ENCODE measurements at places on chromosomes 6 and 20.

- no peak for DNase-seq
Observed at GRCh38 chr6:15894973-15895725, 232.3 kb upstream of the DTNBP1 start.

DNA sequence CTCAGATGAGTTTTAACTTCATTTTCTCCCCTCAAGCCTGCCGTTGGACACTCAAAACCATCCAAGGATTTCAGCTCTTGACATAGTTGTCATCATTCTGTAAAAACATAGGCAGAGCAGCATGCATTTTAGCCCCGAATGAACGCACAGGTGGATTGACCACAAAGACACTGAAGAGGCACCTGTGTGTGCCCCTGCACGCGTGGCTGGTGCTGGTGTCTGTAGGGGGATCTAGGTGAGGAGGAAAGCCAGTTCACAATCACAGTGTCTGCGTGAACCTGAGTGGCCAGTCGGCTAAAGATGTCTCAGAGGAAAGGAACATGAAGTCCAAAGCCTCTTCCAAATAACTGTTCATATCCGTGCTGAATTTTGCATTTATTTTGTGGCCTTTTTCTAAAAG, 309.2 kb downstream of the QKI start:
- DNase-seq: no peak

GRCh38 chr20:37225146-37225545, 36.5 kb downstream of the GHRH start:
- no peak for DNase-seq

GRCh38 chr20:1171461-1172093, 13.2 kb downstream of the TMEM74B start:
- DNase-seq: no peak

DNA sequence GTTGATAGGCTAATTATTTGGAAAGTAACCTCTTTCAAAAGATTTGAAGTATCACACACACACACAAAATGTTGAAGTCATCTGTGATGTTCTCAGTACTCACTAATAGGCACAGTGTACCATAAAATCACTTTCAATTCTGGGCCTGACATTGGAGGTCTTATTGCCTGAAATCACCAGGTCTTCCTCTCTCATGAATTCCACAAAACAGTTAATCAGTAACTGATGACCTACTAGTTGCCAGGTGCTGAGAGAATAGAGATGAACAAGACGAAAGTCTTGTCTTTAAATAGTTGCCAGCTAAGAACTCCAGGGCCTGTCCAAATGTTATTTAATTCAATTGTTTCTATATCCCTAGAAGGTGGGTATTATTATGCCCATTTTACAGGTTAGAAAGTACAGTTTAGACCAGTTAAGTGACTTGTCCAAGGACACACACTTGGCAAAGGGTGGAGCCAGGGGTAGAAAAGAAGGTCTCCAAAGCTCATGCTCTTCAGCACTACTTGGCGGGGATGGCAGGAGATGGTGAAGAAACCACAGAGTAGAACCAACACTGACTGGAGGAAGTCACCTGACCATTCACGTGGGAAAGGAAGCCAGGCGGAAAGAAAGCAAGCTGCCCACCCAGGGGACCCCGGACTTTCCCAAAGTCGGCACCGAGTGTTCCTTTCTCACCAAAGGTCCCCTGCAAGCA, 116.4 kb downstream of the KIF6 start:
- DNase-seq: no peak

GRCh38 chr6:27250277-27251111, 3.0 kb downstream of the PRSS16 start:
- no peak for DNase-seq
